ENCODE measurements at places on chromosomes 2 and 18.

GRCh38 chr2:8461341-8461740, 220.5 kb upstream of the ID2 start:
- DNase-seq = no peak

GRCh38 chr18:5463390-5463789, 80.4 kb downstream of the EPB41L3 start:
- no peak for DNase-seq

- no peak for DNase-seq
These were observed 61.8 kb downstream of the ARHGEF4 start for GRCh38 chr2:130898553-130898952.

GRCh38 chr2:98145070-98145469, 58.1 kb downstream of the VWA3B start:
- DNase-seq = no peak

DNA sequence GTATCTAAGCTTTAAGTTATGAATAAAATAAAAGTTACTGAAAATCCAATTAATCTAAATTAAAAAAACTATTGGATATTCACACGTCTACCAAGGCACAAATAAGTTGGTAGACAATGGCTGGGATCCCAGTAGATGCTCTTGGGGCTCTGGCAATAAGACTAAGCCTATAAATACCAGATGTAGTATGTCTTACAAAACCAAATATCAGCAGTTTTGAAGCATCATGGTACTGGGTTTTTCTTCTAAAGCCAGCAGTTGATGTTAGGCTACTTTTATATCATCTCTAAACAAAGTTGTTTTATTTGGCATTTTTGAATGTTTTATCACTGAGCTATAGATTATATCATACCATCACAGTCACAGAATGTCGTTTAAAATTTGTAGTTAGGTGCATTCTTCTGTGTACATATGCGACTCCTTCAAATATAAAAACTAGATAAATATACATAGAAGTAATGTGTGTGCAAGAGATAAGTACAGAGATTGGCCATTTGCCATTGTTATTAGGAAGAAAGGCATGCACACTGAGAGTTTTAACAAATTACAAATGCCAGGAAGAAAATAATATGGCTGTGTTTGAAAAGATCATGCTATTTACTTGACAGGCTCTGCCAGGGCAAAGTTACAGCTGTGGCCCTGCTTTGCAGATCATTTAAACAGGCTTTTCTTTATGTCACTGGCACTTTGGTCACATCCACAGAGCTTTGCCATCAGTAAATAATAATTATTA, 21.6 kb upstream of the TMEM17 start:
- DNase-seq = no peak

DNA sequence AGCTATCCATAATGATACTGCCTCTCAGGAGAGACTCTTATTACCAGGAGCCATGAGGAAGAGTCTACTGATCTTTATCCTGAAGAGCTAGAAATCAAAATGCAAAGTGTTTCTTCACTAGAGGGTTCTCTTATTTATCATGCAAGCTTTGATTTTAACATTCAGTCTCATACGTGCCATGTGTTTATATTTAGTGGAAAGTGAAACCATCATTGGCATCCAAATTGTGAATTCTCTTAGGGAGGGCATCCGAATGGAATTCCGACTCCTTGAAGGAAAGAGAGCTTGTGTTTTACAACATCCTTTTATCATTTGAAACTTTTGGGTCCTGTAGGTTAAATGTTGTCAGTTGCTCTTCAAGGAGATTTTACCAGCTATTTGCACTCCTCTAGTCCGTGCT, 170.4 kb upstream of the SESTD1 start:
- no peak for DNase-seq

- DNase-seq = no peak
These were observed 82.0 kb downstream of the CTAGE1 start for GRCh38 chr18:22335731-22336198.

DNA sequence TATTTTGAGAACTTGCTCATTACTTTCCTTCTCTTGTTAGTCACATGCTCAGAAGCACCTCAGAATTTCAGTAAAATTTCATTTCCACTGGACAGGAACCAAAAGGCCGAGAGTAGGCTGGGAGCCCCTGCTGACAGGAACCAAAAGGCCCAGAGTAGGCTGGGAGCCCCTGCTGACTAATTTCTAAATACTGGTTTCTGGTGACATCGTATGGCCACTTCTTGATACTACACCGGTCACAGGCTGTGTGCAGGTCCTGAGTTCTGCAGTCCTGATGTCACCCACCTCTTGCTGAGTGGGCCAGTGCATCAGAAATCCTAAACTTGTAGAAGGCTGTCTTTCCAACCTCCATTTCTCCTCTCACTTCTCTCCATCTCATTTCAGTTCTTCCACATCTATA, 17.7 kb upstream of the EN1 start:
- DNase-seq = no peak

DNA sequence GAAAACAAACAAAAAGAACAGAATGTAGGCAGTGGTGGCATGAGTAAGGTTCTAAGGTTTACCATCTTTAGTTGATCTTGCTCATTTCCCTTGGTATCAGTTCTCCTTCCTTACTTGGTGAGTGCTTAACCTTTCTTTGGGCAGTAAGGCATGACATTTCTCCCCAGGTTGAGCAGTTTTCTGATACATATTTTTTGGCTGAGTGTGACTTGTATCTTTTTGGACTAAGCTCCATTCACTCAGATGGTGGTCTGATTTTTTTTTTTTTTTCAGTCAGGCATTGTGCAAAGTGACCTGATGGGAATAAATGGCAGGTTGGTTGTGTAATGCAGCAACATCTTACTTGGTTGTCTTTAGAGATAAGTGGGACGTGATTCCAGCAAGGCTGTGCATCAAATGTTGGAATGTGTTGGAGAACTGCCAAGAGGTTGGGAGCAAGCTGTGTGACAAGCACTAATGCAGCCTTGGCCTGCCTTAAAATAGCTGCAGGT, 15.1 kb downstream of the SPTBN1 start:
- DNase-seq = no peak

DNA sequence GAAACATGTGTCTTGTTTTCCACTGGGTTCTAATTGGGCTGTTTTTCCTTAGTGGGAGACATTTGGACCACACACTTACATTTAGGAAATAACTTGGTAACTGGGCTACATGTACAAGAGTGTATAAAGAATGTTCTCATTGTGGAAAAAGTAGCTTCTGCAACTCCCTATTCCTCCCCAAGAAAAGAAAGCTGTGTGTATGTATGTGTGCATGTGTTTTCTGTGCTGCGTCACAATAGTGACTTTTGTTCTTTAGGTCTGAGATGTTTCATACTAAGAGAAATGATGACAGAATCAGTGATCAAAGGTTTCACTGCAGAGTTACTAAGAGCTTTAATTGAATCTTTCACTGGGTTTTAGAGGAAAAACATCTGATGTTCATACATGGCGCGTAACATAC, 82.7 kb downstream of the TANC1 start:
- no peak for DNase-seq

GRCh38 chr2:23381485-23381884, 3.5 kb upstream of the KLHL29 start:
- DNase-seq = no peak

- peak; percentile 36 for DNase-seq
These were observed 27.5 kb downstream of the SIX2 start for GRCh38 chr2:44981714-44982108.

- no peak for DNase-seq
These were observed 66.8 kb upstream of the WDR75 start for GRCh38 chr2:189374481-189374880.

- no peak for DNase-seq
These were observed 98.9 kb downstream of the ACKR3 start for GRCh38 chr2:236668531-236668969.

- no peak for DNase-seq
These were observed 69.9 kb downstream of the COA5 start for GRCh38 chr2:98538280-98539041.

GRCh38 chr18:54776282-54776977, 51.8 kb upstream of the RAB27B start:
- no peak for DNase-seq

DNA sequence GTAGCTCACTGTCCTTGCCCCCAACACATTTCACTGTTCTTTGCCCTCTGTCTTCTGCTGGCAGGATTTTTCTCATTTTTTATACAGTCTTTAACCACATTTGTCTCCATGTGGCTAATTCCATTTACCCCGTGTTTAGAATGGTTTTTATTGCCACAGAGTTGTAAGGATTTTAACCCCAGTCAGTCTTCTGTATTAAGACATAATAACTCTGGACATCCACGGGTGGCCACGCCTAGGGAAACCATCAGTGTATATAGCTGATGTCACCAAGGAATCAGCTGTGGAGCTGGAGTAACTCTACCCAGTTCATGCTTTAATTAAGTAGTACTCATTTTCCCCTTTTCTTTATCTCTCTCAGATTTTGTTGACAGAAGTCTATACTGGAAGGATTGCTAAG, 139.8 kb downstream of the MAP4K4 start:
- DNase-seq = no peak

GRCh38 chr2:38037757-38038621, 38.0 kb downstream of the CYP1B1 start:
- no peak for DNase-seq

DNA sequence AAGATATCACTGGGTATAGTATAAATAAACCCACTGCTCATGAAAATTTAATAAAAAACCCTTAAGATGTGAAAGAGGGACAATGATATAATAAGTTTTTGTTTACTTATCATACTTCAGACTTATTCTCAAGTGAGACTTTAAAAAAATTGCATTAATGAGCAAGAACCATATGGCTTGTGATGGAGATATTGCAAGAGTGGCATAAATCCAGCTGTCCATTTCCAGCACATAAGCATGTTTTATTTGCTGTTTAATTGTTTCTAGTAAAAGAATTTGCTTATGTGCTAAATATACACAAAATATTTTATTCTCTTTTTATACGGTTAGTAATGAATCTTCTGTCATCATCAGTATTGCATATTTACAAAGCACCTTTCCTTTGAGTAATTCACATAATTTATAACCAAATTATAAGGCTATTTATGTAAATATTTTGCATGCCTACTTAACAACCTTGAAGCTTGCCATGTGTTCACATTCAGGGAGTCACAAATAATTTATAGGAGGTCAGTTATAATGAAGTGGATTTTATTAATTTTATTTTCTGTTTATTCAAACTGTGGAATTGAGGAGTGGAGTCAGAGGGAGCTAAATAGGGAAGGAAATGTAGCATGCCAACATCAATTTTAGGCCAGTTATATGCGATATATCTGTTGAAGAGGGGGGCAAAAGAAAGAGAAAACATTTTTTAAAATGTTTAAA, 318.5 kb upstream of the CWC22 start:
- no peak for DNase-seq

GRCh38 chr2:86368161-86368824, 30.9 kb upstream of the REEP1 start:
- DNase-seq = no peak

DNA sequence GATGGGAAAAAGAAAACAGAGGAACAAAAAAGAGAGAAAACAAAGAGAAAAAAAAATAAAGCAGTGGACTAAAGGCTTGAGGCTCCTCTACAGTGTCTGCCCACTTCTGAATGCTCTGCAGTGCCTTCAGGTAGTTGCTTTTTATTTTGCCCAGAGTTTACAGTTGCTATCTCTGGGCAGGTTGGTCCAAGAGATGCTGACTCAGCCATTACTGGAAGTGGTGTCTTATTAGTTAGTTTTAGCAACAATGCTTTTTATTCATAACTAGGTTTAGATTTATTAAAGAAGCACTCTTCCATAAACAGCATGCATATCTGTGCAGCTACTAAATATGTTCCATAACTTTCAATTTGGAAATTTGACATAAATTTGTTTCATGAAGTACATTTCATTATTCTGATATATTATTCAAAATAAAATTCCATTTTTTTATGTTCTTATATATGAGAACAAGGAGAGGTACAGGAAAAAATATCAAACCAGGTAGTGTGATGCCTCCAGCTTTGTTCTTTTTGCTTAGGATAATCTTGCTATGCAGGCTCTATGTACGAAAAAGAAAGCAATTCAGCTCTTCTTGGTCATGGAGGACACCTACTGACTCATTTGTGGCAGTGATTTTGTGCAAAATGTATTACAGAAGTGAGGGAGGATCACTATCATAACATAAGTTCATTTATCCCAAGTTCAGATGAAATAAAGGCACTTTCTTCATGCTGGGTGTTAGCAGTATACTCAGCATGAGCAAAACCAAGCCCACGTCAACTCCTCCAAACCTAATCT, 69.5 kb downstream of the RPIA start:
- no peak for DNase-seq

DNA sequence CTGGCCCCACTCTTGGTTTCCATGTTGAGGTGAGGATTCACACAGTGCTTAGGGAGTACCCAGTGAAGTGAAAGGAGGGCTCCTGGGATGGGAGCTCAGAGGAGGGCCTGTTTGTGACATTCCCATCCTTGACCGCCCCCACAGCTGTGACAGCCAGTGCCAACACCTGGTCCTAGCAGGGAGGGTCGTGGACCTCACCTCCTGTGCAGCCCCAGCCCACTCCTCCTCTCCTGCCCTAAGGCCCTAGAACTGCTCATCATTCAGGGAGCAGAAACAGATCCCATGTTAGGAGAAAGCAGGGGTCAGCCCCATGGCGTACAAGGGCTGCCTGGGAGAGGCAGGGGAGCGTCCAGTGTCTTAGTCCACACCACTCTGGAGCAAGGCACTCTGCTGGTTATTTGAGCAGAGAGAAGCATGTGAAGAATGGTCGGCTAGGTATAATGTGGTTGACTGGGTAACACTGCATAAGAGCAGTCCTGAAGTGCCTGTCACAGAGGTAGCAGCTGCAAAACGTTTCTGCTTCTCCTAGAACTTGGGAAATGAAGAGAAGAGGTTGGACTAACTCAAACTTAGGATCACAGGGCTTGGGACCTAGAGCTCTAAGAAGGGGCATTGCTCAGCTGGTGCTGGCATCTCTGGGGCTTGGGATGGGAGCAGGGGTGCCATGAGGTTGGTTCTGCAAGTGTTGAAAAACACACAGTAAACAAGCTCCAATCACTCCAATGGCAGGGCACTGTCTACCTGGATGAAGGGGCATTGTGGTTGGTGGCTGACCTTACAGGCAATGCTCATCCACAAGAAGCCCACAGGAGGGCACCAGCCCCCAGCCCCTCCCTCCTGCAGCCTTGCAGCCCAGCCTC, 55.6 kb downstream of the FAM168B start:
- no peak for DNase-seq

GRCh38 chr2:47946593-47946992, 40.3 kb upstream of the FBXO11 start:
- DNase-seq = no peak

- DNase-seq = no peak
These were observed 1395.8 kb downstream of the LRP1B start for GRCh38 chr2:140734992-140735391.

GRCh38 chr2:67560771-67561456, 163.8 kb downstream of the ETAA1 start:
- no peak for DNase-seq

DNA sequence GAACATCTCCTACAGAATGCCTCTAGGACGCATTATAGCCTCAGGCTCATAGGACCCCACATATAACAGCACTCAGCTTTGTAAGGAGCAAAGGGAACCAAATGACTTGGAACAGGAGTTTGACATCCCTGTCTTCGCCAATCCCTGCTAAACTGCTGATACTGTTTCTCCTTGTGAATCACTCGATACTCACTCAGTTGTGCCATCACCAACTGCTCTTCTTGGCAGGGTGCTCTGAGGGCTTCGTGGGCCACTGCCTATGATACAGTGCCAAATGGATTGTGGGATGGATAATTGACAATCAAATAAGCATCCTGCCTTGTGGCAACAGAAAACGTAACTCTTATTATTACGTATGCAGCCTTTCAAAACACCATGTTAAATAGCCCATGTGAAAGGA, 396.3 kb downstream of the RIT2 start:
- DNase-seq = no peak

GRCh38 chr2:109297566-109298490, 168.8 kb downstream of the SH3RF3 start:
- no peak for DNase-seq
